ENCODE measurements at places on chromosomes 5 and 9.
A peak's percentile ranks its signal among the peaks of the same experiment; 100 is the strongest.

GRCh38 chr5:4662756-4663155 lies 477.4 kb upstream of the ADAMTS16 start:
- no peak for DNase-seq

DNA sequence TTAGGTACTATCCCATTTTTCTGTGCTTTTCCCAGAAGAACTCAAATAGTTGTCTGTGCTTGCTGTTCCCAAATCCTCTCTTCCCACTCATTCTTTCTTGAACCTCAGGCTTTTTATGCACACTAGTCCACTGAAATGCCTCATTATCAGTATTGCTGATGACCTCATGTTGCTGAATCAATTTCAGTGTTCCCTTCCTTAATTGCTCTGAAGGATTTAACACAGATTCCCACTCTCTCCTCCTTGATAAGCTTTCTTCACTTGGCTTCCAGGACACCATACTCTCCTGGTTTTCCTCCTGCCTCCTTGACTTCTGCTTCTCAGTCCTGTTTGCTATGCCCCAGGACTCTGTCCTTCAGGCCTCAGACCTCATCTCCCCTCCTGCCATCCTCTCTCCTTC lies 298.5 kb downstream of the ARHGAP26 start:
- no peak for DNase-seq

DNA sequence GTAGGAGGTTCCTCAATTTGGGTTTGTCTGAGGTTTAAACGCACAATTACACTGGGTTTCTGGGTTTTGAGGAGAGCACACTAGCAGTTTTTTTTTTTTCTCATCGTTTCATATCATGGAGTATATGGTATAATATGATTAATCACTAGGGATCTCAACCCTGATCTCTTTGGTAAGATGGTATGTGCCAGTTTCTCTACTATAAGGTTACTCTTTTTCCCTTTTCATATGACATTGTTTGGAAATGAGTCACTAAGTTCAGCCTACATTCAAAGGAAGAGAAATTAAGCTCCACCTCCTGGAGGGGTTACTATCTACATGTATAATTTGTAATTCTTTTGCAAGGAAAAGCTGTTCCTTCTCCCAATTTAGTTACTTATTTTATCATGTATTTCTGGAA lies 35.2 kb downstream of the MTRR start:
- DNase-seq = peak; percentile 29

GRCh38 chr5:61319388-61320146 lies 12.5 kb upstream of the ZSWIM6 start:
- DNase-seq = no peak

- DNase-seq = peak; percentile 3
These were observed 168.8 kb upstream of the PPP1R2B start for GRCh38 chr5:156681265-156681664.

DNA sequence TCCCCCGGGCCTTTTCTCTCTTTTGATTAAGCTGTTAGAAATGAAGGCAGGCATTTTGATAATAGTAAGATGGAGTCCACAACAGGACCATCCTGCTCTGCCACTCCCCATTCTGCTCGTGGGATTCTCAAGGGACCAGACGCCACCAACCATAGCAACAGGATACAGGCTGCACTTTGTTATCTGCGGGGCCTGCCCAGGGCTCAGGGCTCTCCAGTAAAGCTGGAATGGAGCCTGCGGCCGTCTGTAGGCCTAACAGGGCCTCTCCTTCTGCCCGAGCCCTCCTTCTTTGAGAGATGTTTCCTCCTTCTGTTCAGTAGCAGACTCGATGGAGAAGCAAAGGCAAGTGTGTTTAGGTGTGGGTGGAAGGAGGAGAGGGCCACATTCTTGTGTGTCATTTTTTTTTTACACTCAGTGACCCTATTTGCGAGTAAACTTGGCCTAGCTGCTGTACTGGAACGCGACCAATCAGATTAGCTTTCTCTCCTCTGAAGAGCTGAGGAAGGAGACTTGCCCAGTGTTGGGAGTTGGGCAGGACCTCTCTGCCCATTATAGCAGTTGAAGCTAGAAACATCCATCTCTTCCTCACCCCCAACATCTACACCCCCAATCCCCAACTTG lies 8.9 kb upstream of the EPB41L4B start:
- DNase-seq = no peak

GRCh38 chr5:33937017-33937706 lies 976 bp downstream of the RXFP3 start:
- no peak for DNase-seq

DNA sequence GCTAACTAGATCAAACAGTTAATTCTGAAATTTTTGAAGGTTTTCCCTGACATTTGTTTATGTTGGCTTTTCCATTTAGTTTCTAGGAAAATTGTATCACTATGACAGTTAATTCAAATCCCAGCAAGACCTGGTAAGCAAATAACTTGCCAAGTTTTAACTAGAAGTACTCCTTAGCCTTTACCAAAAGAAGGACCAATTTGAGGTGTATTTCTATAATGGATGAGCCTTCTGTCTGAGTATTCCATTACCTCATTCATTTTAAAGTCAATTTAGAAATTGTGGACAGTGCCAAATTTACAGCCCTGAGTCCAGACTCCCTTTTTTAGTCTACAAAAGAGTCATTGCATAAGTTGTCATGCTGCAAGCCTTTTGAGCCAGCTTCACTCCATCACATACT lies 687.6 kb downstream of the CETN3 start:
- DNase-seq = no peak

DNA sequence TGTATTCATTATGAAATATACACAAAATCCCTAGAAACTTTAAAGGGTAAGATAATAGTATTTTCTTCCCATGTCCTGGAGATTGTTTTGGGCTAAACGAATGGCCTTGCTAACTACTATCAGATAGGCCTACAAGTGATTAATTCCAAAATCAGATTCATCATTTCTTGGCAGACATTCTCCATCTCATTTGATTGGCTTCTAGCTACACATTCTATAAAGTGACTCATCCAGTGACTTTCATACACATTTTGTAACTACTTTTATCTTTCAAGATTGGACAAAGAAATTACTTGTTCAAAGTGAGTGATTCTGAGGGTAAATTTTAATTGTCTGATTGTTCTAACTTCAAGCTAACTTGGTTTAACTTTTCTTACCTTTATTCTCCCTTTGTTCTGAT lies 93.3 kb downstream of the RAPGEF6 start:
- no peak for DNase-seq

DNA sequence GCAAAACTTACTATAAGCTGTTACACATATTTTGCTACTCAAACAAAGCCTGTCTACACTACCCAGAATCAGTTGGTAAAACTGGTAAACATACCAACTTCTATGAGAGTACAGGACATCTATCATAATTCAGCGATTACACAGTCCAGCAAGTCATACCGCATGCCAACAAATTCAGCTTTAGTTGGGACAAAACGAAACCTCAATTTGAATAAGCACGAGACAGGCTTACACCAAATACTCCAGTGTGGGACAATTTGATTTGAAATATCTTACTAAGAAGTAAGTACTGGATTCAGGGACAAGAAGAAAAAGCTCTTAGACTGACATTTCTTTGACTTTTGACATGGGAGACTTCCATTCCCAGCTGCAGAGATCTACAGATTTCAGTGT lies 2.0 kb downstream of the NRG2 start:
- DNase-seq = no peak

DNA sequence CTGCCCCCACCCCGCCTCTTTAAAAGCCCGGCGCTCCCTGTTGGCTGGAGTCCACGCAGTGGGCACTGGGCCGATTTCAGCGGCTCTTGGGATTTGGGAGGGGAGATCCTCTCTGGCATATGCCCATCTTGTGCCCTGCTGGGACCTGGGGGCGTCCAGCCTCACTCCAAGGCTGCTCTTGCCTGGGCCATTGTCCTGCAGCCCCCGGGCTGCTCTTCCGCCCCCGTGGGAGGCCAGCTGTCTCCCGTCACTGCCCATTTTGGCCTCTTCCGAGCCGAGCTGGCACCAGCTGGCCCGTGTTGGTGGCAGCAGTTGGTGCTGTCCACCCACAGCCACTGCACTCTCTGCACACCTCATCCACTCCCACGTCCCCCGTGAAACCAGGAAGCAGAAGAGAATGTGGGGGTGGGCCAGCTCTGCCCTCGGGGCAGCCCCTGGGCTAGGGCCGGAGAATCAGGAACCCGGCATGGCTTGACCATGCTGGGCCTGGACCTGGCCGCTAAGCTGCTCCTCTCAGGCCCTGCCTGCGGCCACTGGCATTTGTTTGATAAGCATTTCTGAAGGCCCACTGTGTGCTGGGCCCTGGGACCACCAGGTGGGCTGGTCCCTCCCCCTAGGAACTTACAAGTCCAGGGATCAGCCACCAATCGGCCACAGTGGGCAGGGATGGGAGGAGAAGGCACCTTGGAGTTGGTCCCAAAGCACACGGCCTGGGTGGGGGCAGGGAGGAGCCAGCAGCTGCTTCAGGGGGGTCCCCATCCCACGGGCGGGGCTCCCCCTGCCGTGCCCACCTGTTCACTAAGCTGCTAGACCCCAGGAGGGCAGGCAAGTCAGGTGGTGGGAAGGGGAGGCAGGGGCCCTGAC lies 2.2 kb downstream of the C8G start:
- DNase-seq = no peak

DNA sequence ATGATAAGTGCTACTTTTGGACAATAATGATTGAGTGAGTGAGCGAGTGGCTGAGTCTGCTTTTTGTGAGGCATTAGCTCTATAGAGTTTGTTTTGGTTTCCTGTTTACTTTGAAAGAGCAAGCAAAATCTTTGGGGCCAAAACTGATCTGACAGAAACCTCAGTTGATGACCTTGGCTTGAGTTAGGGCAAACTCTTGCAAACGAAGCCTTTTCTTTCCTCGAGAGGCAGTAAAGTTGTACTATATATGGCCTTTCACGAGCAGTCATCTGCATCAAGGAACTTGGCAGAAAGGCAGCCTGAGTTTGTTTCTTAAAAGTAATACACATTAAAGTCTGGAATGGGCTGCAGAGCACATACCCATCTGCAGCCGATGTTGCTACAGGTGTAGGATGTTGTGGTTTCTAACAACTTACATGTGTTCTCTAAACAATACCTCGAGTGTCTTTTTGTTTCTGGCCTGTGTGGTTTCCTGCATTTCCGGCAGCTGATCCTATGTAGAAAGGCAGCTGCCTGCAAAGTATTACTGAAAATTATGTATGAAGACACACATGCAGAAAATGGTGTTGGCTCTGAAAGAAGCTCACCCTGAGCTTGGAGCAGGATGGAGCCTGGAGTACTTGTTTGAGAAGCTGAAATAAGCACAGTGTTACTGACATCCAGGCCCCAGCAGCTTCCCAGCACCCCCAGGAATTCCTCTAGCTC lies 60.8 kb downstream of the FOXD1 start:
- no peak for DNase-seq

DNA sequence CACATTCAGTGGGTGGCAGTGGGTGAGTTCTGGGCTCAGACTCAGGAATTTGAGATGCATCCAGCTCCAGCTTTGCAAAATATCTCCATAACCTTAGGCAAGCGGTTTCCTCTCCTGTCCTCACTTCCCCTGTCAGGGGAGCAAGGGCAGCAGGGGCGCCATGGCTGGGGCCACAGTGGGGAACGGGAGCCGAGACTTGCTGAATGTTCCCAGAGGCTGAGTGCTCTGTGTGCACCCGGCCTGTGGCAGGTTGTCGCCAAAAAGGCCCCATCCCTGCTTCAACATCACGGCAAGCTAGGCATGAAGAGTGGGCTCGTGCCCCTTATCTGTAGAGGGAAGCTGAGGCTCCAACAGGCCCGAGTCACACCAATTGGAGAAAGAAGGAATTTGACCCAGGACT lies 268.8 kb downstream of the NSG2 start:
- no peak for DNase-seq

- DNase-seq = no peak
These were observed 294.0 kb downstream of the MED10 start for GRCh38 chr5:6084376-6084775.

- no peak for DNase-seq
These were observed 30.0 kb upstream of the SLC22A5 start for GRCh38 chr5:132339502-132339901.

- DNase-seq = no peak
These were observed 5.0 kb downstream of the PBX3 start for GRCh38 chr9:125752070-125752628.

DNA sequence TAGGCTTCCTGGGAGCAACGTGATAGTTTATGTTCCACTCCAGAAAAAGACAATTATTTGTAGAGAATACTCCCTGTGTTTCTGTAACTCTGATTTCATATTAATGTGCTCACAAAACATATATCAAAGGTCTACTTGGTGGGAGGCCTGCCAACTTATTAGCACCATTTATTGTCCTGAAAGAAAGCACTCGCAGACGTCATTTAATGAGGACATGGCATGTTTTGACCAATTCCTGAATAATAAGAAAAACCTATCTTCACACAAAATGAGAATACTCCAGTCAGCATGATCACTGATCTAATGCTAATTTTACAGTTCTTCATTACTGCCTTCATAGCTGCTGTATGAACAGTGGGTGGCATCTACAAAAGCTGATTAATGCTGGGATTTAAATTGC lies 46.4 kb upstream of the RASEF start:
- no peak for DNase-seq

DNA sequence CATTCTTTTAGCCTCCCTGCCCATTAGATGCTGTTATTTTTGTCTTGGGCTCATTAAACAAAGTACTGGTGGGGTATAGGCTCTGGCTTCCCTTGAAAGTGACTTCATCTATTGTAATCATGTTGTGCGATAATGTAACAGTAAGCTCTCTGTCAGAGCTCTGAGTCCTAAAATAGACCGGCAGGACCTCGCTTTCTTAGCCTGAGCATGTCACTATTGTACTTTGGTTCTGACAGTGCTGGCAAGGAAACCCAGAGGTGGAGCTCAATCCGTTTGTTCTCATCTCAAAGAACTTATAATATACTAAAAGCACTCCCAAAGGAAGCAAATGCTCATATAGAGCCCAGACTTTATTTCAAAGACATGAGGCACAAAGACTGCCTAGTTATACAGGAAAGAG lies 339.1 kb upstream of the CCNH start:
- no peak for DNase-seq

- DNase-seq = no peak
These were observed 95.6 kb downstream of the ADAMTS16 start for GRCh38 chr5:5235685-5236084.

- DNase-seq = no peak
These were observed 15.1 kb downstream of the HNRNPK start for GRCh38 chr9:83964973-83965349.

GRCh38 chr9:89606049-89606623 lies 1.3 kb downstream of the GADD45G start:
- DNase-seq = no peak

- DNase-seq = no peak
These were observed 140.6 kb upstream of the SLC12A2 start for GRCh38 chr5:127943061-127943371.

GRCh38 chr5:146772881-146773466 lies 105.6 kb downstream of the PPP2R2B start:
- DNase-seq = no peak
